ENCODE measurements at places on chromosomes 4 and X.

DNA sequence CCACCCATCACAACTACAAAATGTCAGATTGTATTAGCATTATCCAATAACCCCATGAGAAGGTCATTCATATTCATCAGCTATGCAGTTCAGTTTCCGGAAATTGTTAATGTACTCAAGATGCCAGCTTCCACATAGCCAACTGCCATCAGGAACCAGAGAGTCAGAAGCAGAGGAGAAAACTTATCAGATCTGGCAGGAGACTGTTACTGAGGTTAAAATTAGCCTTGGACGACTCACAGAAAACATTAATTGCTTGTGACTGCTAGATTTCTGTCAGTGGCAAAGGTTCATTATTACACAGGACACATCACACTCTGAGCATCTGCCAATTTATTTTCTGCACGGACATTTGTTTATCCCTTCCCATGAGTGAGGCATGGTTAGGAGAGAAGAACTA is 352.8 kb downstream of the DHRSX start:
- no peak for DNase-seq

DNA sequence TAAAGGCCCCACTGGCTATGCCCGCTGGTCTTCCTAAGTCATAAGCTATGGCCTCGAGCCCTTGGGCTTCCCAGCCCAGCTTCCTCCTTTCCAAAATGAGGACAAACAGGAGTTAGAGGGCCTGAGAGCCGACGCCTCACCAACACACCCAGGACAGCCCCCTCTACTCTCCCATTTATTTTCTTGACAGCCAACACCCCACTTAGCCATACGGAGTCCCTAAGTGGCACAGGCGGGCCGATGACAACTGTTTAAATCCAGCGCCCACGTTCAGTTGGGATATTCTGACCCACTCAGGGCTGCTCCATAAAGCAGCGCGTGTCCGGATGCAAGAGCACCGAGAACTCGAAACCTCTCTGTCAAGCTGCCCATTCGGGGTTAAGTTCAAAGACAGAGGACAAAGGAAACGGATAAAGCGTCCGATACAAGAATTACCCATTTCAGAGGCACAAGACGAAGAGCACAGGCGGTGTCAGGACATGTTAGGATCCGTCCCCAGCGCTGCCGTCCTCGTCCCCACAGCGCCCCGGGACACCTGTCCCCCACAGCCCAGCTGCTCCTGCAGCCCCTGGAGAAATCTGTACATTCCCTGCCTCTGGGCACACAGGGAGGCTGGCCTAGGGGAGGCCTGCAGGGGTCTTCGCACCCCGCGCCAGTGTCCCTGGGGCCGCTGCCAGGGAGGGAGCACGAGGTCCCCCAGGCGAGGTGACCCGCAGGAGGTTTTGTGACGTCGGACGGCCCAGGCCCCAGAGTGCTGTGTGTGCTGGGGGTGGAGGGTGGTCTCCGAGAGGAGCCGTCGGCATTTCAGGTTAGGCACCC is 1.2 kb downstream of the PRKX start:
- no peak for DNase-seq

DNA sequence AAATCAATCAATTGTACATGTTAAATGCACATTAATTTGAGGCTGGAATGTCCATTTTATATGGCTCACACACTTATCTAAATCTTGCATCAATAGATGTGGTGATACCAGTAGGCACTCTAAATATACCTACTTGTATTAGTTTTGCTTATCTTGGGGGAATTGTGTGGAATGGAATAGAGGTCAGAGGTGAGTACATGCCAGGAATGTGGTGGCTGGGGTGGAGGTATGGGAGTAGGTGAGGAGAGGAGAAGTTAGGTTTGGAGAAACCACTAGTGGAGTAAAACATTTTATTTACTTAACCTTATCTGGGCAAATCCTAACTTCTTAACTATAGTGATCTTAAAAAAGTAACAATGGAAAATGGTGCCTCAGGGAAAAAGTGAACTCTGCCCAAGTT is 163.1 kb downstream of the ATG4A start:
- DNase-seq, result no peak

DNA sequence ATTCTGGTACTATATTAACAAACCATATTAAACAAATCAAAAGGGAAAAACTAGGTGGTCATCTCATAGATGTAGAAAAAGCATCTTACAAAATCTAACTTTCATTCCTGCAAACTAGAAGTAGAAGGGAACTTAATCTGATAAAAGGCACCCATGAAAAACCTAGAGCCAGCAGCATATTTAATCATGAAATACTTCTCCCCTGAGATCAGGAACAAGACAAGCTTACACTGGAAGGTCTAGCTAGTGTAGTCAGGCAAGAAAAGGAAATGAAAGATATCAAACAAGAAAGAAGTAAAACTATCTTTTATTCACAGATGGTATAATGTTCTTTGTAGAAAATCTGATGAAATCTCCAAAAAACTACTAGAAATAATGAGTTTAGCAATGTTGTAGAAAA is 41.2 kb downstream of the ATP10D start:
- no peak for DNase-seq

GRCh38 chr4:186368281-186368680 is 102.3 kb downstream of the F11 start:
- DNase-seq, result no peak

DNA sequence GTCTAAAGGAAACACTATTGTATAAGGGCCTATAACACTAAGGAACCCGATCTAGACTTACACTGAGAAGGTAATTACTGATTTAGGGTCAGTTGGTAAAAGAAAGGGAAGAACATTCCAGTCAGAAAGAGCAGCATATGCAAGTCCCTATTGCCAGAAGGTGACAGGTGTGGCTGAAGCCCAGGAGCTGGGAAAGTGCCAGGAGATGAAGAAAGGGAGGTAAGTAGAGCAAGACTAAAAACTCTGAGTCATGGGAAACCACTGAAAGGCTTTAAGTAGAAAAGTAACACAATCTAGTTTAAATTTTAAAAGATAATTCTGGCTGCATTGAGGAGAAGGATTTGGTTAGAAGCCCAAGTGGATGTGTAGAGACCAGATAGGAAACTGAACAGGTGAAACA is 77.7 kb upstream of the INTU start:
- no peak for DNase-seq

DNA sequence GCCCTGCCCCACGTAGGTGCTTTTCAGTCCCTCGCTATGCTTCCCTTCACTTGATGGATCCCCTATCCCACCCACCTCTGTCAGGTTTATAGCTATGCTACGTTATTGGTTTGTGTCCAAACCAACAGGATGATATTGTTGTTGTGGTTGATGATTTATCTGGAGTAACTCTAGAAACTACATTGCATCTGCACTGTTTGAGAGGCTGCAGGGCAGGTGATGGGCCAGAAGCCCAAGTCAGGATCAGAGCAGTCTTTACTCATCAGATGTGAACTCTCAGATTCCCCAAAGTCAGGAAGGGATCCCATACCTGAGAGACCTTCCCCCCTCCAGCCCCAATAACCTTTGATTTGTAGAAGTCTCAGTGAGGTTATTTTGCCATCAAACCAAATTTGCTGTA is 34.7 kb downstream of the ARX start:
- no peak for DNase-seq

DNA sequence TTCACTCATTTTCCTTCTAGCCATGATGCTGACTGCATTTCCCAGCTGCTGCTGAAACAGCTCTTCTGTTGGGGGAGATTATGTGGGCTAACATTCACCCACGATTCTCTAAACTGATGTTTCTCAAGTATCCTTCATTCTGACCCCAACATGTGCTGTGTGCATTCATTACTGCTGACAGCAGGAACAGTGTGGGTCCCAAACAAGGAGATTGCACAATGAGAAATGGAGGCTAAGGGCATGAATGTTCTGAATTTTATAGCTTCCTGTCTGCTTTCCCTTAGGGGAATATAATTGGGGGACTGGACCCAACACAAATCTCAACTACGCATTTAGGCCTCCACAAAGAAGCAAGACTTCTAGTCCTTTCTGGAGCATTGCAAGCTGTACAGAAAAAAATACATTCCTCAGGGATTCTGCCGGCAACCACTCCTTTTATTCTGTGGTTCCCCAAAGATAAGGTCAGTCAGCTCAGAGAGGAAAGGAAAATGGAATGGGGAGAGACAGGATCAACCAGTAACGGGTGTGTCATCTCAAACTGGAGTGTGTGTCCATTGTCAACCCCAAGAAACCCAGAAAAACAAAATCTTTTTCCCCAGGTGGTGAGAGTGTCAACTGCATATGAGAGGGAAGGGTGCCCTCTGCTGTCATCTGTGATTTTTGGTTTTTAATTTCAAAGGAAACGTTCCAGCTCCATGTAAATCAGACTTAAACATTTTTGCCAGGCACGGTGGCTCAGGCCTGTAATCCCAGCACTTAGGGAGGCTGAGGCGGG is 81.5 kb upstream of the EGFL6 start:
- DNase-seq, result peak; percentile 3

DNA sequence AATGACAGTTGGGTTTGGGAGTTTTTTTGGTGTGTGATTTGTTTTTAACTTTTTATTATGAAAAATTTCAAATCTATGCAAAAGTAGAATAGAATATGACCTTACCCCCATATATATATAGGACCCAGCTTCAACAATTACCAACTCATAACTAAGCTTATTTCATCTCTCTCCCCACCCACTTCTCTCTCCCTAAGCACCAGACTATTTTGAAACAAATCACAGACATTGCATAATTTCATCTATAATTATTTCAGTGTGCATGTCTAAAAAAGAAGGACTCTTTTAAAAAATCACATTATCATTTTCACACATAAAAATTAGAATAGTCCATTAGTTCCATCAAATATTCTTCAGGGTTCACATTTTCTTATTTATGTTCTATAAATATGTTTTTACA is 28.3 kb upstream of the NKX6-1 start:
- DNase-seq, result no peak

DNA sequence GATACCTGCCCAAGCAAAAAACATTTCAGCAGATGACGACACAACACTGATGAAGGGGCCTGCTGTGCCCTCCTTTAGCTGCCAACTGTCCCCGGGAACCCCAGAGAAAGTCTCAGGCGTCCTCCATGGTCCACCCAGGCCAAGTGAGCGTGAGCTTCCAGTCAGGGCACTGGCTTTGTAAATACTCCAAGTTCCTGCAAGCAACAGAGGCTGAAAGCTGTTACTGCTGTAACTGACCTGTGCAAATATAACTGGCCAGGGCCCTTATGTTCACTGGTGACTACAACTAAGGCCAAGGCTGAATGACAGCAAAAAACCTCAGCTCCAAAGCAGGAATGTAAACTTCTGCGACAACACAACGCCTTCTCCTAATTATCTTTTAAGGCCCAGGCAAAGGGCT is 8.2 kb downstream of the WDR1 start:
- DNase-seq, result no peak

- DNase-seq, result no peak
Measured at GRCh38 chrX:68822641-68823410, 6.0 kb upstream of the EFNB1 start.

GRCh38 chr4:46844325-46844917 is 64.6 kb downstream of the COX7B2 start:
- no peak for DNase-seq

DNA sequence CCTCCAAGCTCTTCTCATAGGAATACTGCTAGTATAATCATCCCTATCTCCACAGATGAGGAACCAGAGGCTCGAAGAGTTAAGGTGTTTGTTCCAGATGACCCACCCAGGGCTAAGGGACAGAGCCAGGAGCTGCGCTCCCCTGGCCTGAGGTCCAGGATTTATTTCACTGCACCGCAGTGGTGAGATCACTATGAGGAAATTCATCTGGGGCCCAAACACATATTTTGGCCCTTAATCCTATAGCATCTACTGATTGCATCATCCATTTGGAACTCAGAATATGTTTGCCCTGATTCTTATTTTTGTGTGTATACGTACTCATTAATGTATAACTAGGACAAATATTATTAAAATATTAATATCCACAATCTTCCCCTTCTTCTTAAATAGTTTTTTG is 100.1 kb upstream of the RBPJ start:
- no peak for DNase-seq

DNA sequence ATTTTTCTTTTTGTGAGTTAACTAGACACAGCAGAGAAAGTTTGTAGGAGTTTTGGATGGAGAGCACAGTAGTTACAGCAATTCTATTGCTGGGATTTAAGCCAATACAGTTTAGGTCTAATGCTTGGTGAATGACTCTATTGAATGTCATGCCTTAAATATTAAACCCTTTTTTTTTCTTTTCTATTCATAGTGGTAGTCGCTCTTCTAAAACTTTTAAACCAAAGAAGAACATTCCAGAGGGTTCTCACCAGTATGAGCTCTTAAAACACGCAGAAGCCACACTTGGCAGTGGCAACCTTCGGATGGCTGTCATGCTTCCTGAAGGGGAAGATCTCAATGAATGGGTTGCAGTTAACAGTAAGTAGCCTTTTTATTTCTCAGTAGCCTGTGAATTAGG is 34.8 kb upstream of the DCK start:
- DNase-seq, result no peak

DNA sequence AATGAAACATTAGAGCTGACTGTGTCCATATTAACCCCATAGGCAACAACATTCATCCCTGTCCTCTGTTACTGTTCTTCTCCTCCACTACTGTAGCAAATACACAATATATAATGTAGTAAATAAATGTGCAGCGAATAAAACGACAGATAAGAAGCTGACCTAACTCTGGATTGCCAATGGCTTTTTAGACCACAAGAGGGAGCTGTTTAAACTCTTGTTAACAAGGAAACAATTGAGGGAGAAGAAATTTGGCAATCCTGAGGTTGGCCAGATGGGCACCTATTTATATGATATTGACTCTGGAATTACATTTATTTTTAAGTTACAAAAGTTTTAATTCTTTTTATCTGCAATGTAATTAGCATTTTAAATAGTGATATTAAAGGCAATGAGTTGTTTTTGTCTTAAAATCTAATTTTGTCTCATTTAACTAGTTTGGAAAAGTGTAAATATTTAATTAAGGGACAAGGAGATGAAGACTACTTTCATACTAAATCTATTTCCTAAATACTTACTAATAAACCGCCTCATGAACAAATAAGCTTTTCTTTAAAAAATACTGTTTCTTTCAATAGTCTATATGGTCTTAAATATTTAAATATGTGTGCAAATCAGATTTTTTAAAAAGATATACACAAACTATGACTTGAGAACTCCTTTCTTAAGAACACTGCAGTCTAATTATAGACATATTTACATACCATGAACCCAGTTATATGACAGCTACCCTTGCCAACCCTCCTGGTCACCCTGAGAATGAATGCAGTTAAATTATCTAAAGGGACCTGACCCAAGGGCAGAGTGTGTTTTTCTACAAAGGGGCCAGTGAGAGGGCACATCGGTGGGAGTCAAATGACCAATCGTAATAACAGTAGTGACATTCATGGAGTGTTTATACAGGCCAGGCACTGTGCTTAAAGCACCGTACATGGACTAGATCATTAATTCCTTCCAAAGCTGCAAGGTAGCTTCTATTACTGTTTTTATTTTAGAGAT is 52.9 kb upstream of the HPF1 start:
- no peak for DNase-seq

- DNase-seq, result no peak
Measured at GRCh38 chr4:183332447-183332846, 10.2 kb upstream of the CLDN24 start.

GRCh38 chrX:124534536-124534935 is 188.2 kb downstream of the SH2D1A start:
- DNase-seq, result no peak

GRCh38 chr4:159607809-159608208 is 504.9 kb downstream of the RAPGEF2 start:
- DNase-seq, result no peak

Measured in stimulated activated CD8-positive, alpha-beta memory T cell treated with anti-CD3 and anti-CD28 coated beads, Interleukin-7, amount 100 ng/mL, for 4 hours (primary cell).